ENCODE measurements at places on chromosomes 12 and 14.

GRCh38 chr12:8455727-8456360 lies at the start of gene CLEC6A:
TSS of gene CLEC6A (plus strand) at chr12:8455962. CDS start at chr12:8456112, 150 bp downstream.
- DNase-seq, result no peak

- DNase-seq, result no peak
Observed at GRCh38 chr12:54417712-54418440, 1.2 kb downstream of the ITGA5 start.

GRCh38 chr12:40942326-40942725 lies 245.8 kb upstream of the PDZRN4 start:
- DNase-seq, result no peak

DNA sequence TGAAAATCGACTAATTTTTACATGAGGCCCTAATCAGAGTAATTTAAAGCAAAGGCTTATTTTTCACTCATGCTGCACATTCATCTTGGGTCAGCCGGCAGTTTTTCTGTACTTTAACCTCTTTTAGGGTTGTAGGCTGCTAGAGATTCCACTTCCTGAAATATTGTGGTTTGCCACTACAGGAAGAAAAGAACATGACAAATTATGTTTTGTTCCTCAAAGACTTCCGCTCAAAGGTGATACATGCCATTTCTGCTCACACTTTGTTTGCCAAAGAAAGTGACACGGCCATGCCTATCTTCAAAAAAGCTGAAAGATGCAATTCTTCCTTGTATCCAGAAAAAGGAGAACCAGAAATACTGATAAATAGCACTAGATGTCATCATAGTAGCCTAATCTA lies 183.4 kb upstream of the PPFIA2 start:
- DNase-seq, result no peak

DNA sequence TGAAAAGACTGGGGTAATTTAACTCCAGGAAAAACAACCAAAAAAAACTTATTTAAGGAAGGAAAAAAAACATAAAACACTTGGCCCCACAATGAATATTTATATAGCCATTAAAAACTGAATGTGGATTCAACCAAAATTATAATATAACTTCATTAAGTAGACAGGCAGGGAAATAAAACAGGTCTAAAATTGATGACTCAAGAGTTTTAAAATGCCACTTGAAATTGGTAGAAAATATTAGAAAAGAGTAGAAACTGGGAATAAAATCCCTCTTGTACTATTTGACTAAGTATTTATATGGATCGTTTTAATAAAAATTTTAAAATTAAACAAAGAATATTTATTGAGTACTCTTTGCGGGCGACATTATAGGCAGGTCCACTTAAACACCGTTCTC lies 28.8 kb downstream of the RPS6KA5 start:
- no peak for DNase-seq

- no peak for DNase-seq
Observed at GRCh38 chr12:113825705-113826104, 140.4 kb downstream of the RBM19 start.

DNA sequence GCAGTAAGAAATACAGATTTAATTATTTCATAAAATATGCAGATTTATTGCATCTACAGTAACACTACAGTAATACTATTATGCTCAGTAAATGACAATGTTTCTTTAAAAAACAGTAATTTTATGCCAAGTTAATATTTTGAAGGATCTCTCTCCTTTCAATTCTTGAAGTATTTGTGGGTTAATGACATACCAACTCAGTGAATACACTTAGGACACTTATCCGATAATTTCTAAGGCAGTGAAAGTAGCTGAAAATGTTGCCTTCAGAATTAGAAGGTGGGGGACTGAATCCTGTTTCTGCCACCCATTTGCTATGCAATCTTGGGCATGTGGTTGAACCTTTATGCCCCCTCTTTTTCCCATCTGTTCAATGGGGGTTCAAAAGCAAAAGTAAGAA lies 24.8 kb upstream of the IFNG-AS1 start:
- DNase-seq, result no peak

DNA sequence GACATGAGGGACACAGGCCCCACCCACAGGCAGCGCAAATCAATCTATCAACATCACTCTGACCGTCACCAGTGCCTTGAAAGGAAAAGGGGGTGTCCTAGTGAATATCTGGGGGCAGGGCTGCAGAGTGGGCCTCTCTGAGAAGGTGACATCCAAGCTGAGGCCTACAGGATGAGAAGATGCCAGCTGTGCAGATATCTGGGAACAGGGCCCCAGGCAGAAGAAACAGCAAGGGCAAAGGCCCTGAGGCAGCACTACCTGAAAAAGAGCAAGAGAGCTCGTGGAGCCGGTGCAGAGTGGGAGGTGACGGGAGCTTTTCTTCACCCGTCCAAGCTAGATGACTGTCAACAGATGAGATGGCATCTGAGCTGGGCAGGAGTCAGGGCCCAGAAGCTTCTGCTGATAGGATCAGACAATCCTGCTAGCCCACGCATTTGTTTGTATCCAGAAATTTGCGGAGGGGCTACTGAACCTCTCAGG lies 12.5 kb upstream of the TMEM119 start:
- no peak for DNase-seq

DNA sequence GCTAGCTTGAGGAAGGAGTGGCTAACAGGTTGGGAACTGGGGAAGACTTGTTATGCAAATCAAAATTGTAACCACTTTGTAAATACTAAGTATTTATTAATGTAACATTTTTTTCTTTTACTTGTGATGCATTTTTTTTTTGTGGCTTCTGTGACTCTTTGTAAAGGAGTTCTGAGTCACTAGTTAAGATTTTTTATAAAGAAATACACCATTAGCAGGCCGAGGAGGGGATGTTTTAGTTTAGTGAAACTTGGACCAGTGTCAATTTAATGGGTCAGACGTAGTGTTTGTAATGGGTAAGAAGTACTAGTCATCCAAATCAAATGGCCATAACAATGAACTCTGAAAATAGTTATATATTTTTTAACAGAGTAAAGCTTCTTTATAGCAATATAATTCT lies 43.1 kb downstream of the AKAP6 start:
- DNase-seq, result no peak

DNA sequence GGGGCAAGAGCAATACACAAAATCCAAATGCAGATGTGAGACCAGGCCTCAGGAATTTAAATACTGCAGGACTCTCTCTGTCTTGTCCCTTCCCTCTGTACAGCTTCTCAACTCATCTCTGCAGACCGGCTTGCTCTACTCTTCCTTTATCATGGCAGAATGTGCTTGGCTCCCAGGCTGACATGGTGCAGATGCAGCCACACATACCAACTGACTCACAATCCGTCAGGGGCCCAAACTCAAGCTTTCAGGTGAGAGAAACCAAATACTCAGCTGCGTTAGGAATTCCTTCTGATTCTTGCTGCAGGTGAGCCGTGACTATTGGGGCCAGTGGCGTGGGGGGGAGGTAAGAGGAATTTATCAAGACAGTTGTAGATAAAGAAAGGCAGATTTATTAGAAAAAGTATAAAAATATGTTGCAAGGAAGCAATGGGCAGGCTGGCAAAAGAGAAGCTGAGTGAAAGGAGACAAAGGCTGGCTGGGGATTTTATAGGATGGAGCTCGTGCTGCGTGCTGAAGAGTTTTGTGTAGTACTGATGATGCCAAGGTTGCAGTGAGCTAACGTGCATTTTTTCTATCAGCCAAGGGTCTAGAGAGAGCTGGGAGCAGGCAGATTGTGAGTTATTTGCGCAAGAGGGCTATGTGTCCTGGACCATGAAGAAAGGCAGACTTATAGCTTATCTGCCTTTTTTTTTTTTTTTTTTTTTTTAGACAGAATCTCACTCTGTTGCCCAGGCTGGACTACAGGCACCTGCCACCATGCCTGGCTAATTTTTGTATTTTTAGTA lies 5.0 kb upstream of the LGALS3 start:
- DNase-seq, result no peak

- no peak for DNase-seq
Observed at GRCh38 chr14:68587931-68588330, 204.9 kb downstream of the ZFP36L1 start.

DNA sequence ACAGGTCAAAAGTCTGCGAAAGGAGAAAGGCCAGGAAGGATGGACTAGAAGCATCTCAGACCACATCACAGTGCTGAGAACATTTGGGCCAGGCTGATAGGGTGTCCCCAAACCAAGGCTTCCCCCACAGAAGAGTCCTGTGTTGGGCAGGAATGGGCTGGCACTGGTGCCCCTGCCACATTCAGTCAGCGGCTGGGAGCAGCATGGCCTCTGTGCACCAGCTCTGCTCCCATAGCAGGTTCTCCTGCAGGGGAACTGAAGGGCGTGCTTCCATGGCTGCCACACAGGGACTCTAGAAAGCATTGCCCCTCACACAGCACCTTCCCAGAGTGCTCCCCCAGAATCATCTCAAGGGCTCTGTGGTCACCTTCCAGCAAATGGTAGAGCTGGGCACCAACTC lies 17.5 kb downstream of the EVL start:
- DNase-seq, result no peak

DNA sequence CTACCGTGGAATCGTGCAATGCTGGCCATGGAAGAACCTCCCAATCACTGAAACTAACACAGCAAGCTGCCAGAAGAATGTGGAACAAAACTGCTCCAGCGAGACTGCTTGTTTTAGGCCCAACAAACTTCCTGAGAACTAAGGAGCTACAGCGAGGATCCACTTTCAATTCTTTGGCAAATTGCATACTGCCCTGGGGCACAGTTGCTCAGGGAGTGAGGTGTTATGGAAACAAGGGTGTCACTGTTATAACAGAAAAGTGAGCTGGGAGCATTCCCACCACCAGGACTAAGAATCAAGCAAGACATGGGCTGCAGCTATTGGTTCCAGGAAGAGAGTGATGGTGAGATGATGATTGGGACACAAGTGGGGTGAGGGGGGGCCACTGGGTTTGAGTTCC lies 1606.1 kb upstream of the FLRT2 start:
- no peak for DNase-seq

DNA sequence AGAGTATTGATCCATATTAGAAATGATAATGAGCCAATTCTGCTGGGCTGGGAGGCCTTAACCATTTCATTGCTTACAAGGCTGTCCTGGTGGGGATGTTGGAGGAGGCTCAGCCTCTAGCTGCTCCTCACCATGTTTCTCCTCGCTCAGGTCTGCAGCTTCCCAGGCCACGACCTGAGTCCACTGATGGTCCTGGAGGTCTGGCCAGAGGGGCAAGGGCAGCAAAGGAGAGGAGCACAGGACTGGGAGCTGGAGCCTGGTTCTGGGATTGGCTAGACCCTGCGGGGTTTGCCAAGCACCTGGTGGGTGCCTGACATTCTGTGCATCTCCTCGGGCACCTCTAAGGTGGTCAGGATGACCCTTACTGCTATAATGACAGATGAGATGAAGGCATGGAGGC lies 92.6 kb downstream of the KIF26A start:
- no peak for DNase-seq

GRCh38 chr12:5512601-5512970 lies 80.7 kb downstream of the NTF3 start:
- no peak for DNase-seq

- DNase-seq, result no peak
Observed at GRCh38 chr14:89926694-89927093, 27.8 kb downstream of the EFCAB11 start.

GRCh38 chr12:68031881-68032739 lies 42.9 kb downstream of the IFNG-AS1 start:
- DNase-seq, result no peak

DNA sequence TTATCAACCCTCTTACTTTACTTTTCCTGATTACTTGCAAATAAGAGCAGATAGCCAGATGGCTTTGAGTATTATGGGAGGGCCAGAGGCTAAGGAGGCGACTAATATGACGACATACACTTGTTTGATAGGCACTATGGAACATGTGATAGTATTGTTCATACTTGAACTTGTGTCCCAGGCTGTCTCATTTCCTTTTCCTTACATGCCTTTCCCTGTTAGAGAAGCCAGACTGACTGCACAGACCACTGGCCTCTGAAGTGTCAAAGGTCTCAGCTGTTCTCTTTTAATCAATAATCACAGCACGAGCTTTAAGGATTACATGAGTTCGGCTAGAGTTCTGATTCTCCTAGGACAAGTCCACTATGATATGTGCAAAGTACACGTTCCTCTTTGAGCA lies 326.0 kb downstream of the PRKD1 start:
- DNase-seq, result no peak

GRCh38 chr12:117231750-117232149 lies 41.5 kb upstream of the FBXO21 start:
- DNase-seq, result no peak

DNA sequence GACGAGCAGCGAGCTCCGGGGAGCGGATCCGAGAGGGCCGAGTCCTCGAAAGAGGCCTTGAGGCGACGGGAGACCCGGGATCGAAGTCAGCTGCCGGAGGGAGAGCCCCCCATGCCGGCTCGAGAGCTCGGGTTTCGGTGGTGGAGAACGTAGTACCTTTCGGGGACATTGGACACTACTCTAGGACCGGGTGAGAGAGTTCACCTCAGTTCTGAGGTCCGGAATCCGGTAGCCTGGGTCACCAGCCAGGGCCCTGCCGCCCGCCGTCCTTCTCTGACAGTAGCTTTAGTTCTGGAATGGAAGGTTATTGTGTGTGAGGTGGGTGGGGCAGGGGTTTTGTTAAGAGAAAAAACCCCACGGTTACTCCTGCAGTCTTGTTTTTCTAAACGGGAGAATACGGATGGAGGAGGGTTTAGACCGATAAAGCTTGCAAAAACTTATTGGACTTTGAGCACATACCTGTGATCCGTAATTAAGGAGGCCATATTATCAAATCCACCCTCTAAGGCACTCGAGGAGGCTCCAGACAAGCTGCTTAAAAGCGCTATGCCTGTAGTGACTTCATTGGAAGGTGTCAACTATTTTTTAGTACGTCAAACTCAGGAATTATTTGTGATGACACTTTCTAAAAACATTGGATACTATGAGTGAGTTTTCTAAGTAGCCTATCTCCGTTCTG lies 765 bp downstream of the SCYL2 start:
- DNase-seq, result peak; percentile 8

- no peak for DNase-seq
Observed at GRCh38 chr12:85834378-85834777, 1.8 kb downstream of the RASSF9 start.

- DNase-seq, result no peak
Observed at GRCh38 chr12:121144416-121144914, 11.8 kb downstream of the P2RX7 start.

DNA sequence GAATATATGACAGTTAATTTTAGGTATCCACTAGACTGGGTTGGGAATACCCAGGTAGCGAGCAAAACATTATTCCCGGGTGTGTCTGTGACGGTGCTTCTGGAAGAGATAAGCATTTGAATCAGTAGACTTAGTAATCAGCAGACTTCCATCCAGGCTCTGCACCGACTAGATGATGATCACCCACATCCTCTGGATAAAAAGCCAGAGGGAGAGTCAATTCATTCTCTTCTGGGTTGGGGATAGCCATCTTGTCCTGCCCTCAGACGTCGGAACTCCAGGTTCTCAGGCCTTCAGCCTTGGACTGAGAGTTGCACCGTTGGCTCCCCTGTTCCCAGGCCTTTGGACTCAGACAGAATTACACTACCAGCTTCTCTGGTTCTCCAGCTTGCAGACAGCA lies 168.0 kb downstream of the PHLDA1 start:
- DNase-seq, result no peak

DNA sequence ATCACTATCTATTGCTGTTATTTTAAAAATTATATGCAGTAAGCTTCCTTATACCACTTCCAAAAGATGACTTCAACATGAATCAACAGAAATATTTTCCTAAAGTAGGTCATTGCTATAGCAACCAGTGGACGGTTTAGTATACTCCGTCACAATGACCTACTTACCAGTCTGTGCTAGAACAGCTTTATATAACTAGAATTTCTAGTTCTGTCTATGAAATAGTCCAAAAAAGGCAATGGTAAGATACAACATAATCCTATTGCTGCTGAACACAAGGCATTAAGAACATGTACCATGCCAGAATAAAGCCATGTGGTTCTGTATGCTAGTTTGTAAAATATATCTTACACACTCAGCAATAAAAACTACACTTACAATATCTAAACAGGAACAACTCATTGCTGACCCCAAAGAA lies 40.7 kb upstream of the MTERF2 start:
- no peak for DNase-seq
